ENCODE measurements at places on chromosomes 4 and X. TPM values are rescaled to one million over a fixed set of nuclear protein-coding genes. Genes with fewer than 3 reads are reported as not detected.

DNA sequence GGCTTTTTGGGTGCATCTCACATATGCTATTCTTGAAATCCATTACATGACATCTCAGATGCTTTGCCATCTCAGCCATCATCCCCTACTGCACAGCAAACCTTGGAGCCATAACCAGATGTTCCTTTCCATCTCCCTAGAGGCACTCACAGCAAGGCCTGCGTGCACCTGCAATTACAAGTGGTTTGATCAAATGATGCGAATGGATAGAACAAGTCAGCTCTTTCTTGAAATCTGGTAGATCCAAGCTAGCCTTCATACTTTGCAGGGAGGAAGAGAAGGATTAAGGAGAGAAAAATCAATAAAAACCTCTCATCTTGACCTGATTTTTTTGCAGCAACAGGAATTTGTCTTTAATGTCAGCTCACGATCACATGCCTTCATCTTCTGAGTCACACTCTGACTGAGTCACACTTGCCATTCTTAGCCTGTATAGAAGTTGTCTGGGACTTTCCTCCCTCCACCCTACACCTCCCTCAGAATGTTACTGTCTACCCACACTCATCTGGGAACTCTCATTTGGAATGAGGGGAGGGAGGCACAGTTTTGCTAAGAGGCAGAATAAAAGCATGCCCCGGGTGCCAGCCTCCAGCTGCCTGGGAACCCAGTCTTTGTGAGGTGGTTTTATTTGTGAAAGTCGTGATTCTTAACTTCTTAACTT lies 11.9 kb upstream of the TRIML1 start:
- DNase-seq = no peak

DNA sequence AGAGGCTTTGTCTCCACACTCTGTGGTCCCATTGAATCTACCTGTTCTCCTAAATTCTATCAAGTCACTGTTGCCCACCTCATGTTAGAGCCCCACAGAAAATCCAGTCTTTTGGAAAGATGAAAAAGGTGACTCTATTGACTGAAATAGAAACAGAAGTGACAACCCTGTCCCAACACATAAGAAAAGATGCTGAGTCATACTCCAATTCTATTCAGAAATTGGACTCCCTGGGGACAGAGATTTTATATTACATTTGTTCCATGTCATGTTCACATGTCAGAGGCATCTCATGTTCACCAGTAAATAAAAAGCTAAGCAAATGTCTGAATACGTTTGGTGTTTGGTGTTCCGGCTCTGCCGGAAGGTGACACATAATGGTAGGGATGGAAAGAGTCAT lies 2.9 kb upstream of the GRPR start:
- DNase-seq = no peak

GRCh38 chr4:177729681-177730080 lies 287.4 kb upstream of the AGA start:
- no peak for DNase-seq

- no peak for DNase-seq
Measured at GRCh38 chr4:175810073-175810730, 1.9 kb downstream of the GPM6A start.

GRCh38 chr4:56976837-56977320 lies 527 bp downstream of the NOA1 start:
- no peak for DNase-seq

GRCh38 chr4:13285336-13285735 lies 198.8 kb downstream of the RAB28 start:
- DNase-seq = no peak

GRCh38 chr4:1385373-1386340 lies 20.6 kb downstream of the NKX1-1 start:
- no peak for DNase-seq

GRCh38 chrX:31483336-31483735 lies 411.5 kb upstream of the FTHL17 start:
- no peak for DNase-seq

- no peak for DNase-seq
Measured at GRCh38 chr4:147633113-147633512, 15.9 kb downstream of the TMEM184C start.

GRCh38 chr4:7988437-7988836 lies 48.8 kb upstream of the AFAP1 start:
- DNase-seq = no peak

DNA sequence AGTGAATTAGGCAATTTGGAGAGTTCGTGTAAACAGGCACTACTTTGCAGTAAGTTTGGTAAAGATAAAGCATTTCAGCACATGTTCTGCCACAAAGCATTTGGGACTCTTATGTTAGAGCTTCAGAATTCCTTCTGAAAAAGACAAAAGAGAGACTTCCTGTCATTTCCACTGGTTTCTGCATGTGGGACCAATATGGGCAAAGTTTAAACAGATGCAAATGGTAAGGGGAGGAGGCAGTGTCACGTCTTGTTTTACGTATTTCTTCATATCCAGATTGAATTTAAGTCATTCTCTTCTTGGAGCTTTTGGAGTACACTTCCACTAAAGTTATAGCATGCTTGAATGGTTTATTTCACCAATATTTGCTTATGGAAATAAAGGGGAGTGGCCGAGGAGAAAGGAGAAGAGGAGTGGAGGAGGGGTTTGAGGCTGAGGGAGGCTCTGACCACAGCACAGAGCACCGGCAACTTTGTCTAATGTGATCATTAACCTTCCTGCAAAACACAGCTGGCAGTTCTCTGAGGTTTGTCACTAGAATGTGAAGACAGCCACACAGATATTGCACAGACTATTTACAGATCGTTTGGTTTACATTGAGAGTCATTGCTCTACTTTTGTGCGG lies at the start of gene APELA:
TSS of gene APELA (plus strand) at position 479 of the 625 bp plus-strand sequence. CDS start 154 bp downstream, outside the sequence.
- DNase-seq = no peak

GRCh38 chr4:183081116-183081469 lies 18.0 kb upstream of the WWC2 start:
- no peak for DNase-seq

DNA sequence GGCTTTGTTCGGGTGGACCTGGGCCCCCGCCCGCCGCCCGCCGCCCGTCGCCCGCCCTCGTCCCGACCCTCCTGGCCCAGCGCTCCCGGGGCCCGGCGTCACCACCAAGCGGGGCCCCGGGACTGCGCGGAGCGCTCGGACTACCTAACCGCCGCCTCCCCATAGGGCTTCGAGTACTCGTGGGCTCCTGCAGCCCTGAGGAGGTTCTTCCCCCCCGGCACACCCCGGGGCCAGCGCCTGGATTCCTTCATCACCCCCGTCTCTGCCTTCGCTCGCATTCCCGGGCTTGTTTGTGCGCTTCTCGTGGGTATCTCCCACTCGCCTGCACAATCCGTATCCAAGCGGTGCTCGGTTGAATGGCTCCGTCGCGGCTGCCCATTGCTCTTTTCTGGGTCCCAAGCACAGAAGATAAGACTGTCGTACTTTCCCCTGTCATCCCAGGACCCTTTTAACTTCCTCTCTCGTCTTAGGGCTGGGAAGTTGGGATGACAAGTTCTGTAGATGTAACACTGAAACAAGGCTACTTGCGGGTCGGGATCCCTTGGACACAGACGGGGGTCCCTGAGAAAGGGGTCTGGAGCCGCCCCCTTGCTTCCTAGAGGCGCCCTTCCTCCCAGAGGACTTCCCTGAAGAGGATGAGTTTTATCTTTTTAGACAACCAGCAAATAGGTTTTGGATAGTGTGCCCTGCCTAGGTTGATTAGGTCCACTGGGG lies 565 bp downstream of the MOB1B start:
- no peak for DNase-seq

The SMIM10L2A gene
- 2.2 TPM for polyA plus RNA-seq

The PDCL2 gene
- polyA plus RNA-seq = not detected

The XAGE1A gene
- polyA plus RNA-seq = not detected
